ENCODE measurements at places on chromosomes 13 and 19. TPM values are rescaled to one million over a fixed set of nuclear protein-coding genes. Genes with fewer than 3 reads are reported as not detected.

DNA sequence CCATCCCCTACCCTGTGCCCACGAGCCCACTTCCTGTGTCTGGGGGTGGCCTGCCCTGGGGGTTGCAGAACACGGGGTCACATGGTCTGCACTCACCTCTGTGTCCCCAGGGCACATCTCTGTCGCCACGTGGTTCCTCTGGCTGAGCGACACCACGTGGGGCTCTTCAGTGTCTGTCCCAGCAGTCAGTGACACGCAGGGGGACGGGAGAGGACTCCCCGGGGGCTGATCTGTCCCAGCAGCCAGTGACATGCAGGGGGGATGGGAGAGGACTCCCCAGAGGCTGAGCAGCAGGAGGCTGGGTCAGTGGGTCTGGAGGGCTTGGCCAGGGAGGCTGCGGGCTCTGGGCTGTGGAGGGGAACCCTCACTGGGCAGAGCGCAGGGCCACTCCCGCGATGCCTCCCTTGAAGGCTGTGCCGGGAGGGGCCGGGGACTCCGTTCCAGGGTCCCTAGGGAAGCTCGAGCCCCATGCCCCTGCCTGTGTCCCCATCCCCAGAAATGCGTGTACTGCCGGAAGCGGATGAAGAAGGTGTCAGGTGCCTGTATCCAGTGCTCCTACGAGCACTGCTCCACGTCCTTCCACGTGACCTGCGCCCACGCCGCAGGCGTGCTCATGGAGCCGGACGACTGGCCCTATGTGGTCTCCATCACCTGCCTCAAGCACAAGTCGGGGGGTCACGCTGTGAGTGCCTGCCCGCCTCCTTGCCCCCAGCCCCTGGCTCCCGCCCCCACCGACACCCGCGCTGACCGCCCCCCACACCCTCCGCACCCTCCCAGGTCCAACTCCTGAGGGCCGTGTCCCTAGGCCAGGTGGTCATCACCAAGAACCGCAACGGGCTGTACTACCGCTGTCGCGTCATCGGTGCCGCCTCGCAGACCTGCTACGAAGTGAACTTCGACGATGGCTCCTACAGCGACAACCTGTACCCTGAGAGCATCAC lies 174.8 kb downstream of the KDM4B start:
- no peak for DNase-seq

Gene ZNF541
- polyA plus RNA-seq = 0.18 TPM

Gene RGL3
- polyA plus RNA-seq = 68.7 TPM

DNA sequence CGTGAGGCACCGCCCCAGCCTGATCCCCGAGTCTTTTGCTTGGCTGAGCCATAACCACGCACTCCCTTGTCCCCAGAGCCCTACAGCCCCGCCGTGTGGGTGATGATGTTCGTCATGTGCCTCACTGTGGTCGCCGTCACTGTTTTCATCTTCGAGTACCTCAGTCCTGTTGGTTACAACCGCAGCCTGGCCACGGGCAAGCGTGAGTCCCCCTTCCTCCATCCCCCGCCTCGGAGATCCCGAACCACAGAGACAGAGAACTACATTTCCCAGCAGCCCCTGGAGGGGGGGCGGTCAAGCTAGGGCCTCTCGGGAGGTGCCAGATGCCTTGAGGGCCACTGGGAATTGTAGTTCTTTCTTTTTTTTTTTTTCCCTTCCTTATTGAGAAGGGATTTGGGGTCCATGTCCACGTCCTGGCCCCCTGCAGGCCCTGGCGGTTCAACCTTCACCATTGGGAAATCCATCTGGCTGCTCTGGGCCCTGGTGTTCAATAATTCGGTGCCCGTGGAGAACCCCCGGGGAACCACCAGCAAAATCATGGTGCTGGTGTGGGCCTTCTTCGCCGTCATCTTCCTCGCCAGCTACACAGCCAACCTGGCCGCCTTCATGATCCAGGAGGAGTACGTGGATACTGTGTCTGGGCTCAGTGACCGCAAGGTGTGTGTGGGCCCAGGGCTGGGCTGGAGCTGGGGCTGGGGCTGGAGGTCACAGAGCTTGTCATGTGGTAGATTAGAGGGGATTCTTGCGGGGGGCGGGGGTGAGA lies 25.9 kb downstream of the GRIN2D start:
- DNase-seq = no peak

- no peak for DNase-seq
These were observed 403.5 kb upstream of the MIR17HG start for GRCh38 chr13:90943946-90944345.

Gene ZNF587B
- 11.3 TPM for polyA plus RNA-seq

Gene KRI1
- polyA plus RNA-seq = 35.5 TPM

Gene FCGBP
- 5.6 TPM for polyA plus RNA-seq

Gene ZNF829
- polyA plus RNA-seq = 5.2 TPM

- DNase-seq = no peak
These were observed 50.6 kb downstream of the DPF1 start for GRCh38 chr19:38173291-38174041.

DNA sequence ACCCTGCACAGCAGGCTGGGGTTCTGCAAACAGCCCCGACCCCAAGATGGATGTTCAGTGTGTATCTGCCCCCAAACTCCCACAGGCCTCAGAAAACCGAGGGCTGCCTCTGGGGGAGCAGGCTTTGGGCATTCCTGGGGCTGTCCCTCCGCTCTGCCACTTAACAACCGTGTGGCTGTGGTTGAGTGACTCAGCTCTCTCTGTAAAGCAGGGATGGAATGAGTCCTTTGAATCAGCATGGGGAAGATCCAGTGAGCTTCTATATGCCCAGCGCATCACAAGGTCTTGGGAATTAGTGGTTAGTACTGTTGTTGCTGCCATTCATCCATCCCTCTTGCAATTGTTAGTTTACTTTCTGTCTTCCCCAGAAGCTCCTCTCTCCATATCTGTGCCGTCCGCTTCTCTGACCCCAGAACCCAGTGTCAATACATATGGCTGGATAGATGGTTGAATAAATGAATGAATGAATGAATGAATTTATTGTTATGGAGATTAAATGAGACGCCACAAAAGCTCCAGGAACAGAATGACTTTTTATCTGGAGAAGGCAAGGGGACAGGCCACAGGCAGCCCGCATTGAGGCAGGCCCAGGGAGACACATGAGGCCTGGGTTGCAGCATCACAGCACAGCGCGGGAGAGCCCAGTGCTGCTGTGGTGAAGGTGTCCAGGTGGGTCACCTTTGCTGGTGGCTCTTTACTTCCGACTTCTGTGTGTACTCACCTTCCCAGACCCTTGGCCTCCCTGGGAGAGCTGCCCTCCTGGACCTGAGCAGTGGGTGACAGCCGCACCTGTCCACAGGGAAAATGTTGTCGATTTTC lies 89.2 kb downstream of the RGCC start:
- DNase-seq = no peak

GRCh38 chr19:31516756-31517155 lies 167.5 kb upstream of the TSHZ3 start:
- DNase-seq = no peak
